Cerebellum (tissue), 4 donors: ENCODE measurements at places on chromosomes 2 and 18.

DNA sequence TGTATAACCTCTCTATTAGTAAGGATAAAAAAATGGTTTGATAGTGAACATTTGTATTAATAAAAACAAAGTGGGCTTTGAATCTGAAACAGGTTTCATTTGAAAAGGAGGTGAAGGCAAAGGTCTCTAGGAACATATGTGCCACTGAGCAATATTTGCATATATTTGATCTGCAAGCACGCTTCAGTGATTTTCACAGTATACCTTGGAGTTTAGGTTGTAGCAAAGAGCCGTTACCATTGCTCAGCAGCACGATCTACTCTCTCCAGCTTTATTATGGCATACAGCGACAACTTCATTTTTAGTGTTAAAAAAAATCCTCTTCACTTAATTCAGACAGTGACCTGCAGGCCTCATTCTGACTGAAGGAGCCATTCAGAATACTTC is 75.8 kb upstream of the ZEB2 start:
- no peak for DNase-seq

- no peak for DNase-seq
These were observed 21.3 kb upstream of the COL3A1 start for GRCh38 chr2:188952901-188953300.

DNA sequence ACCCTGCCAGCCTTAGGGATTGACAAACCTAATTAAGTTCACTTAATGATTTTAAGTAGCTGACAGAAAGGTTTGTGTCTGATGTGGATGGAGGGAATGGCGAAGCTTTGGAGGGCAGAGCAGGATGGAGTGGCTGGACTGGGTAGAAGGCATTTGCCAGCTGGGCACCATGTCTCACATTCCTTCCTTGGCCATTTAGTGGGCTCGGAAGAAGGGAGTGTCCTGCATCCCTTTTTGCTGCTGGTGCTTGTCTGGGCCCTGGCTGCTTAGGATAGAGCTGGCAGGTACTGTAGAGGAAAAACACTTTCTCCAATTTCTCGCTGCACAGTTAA is 166.7 kb downstream of the CLIP4 start:
- peak; percentile 6 for DNase-seq

DNA sequence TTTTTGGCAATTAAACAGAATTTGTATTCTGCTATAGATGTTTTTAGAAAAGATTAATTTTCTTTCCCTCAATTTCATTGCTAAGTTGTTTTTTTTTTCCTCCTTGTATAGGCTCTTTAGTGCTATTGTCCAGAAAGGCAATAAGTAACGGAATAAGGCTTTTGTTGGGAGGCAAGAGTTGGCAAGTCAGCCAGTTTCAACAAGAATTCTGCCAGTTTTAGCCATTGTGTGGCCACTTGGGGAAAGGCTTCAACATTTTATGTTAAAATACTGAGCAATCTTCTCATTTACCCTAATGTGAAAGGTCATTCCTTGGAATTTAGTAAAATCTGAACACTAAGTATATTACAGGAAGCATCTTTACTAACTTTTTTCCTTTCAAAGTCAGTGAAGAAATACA is 9.6 kb downstream of the CALCRL start:
- no peak for DNase-seq

DNA sequence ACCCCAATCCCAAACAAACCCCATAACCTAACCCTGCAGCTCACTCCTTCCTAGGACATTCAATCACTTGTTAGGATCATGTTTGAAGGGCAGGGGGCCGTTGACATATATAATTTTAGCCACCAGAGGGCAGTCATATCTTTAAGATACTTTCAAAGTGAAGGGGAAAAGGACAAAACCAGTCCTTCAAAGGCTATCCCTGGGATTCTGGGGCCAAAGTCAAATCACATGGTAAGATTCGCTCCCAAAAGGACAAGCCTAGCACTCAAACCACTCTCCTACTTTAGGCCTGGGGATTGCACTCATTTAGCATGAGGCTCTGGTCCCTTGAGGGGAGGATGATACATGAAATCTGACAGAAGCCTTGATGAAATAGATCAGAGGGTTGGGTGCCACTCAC is 44.6 kb downstream of the HAUS1 start:
- peak; percentile 53 for DNase-seq

GRCh38 chr2:72917877-72918553 is 696 bp downstream of the EMX1 start:
- no peak for DNase-seq

DNA sequence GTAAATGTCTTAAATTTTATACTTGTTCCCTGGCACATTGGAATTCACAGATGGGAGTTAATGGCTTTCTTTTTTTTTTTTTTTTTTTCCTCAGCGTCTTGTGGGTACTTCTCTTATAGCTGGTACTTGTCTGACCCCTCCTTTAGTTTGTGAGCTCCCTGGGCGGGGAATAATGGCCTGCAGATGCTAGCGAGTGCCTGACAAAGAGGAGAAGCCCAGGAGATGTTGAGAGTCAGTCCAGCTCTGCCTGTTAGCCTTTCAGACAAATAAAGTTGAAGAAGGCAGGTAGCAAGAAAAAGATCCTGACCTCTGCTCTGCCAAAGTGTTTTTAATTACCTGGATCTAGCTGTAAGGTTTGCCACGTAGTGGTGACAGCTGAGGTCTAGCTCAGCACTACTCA is 6.6 kb downstream of the BCL2L11 start:
- no peak for DNase-seq

DNA sequence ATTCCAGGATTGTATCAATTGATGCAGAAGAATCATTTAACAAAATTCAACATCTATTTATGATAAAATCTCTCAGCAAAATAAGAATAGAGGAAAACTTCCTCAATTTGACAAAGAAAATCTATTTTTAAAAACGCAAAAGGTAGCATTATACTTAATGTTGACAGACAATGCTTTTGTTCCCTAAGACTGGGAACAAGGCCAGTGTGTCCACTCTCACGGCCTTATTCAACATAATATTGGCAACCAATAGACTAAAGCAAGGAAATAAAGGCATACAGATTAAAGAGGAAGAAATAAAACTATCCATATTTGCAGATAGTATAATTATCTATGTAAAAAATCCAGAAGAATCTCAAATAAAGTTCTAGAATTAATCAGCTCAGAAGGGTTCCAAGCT is 472.4 kb upstream of the ID2 start:
- no peak for DNase-seq

DNA sequence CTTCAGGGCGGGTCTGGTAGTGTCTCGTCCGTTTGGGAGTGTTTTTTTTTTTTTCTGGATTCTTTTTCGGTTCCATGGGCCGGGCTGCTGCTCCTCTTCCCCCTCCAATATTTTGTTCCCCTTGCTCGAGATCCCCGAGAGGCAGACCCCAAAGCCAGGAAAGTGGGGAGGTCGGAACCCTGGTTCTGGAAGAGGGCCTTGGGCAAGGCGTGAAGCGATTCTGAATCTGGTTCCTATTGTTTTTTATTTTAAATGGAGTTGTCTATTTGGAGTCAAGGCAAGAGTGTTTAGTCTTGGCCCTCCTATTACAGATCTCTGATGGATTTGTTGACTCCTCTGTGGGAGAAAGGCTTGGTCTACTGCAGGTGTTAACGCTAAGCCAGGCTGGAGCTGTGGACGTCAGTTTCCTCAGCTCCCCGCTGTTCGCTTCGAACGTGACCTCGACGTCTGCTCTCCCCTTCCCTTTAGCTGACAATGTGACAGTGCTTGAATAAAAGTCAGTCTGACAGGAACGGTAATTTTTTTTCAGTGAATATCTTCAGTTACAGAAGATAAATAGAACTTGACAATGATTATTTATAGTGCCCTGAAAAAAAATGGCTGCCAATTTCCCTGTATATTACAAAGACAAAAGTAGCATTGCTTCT is 683 bp upstream of the DNAJC27 start:
- DNase-seq = peak; percentile 57

GRCh38 chr2:44310287-44310686 is 35.0 kb downstream of the SLC3A1 start:
- DNase-seq = no peak

DNA sequence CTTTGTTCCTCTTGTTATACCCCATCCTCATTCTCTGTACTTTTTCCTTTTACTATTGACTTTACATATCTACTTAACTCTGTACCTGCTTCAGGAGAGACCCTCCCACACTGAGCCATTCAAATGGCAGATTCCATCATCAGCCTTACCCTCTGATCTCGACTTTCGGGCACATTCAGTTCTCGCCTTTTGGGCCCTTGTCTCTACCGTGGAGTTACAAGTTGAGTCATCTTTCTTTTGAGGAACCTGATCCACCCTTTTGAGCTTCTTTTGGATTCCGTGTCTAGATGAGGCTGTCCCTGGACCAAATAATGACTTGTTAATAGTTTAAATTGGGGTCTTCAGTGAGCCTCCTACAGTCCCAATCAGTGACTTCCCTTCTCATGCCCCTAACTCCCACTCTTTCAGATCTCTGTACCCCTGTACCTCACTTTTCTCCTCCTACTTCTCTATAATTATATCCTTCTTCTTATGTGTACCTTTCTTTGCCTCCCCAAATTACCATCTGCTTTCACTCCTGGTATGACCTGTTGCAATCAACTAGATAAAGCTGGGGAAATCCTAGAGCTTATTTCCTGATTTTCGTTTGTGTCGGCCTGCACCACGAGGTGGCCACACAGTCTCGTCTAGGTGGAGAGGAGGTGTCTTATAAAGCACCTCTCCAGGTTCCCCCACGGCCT is 17.2 kb downstream of the SP110 start:
- no peak for DNase-seq

DNA sequence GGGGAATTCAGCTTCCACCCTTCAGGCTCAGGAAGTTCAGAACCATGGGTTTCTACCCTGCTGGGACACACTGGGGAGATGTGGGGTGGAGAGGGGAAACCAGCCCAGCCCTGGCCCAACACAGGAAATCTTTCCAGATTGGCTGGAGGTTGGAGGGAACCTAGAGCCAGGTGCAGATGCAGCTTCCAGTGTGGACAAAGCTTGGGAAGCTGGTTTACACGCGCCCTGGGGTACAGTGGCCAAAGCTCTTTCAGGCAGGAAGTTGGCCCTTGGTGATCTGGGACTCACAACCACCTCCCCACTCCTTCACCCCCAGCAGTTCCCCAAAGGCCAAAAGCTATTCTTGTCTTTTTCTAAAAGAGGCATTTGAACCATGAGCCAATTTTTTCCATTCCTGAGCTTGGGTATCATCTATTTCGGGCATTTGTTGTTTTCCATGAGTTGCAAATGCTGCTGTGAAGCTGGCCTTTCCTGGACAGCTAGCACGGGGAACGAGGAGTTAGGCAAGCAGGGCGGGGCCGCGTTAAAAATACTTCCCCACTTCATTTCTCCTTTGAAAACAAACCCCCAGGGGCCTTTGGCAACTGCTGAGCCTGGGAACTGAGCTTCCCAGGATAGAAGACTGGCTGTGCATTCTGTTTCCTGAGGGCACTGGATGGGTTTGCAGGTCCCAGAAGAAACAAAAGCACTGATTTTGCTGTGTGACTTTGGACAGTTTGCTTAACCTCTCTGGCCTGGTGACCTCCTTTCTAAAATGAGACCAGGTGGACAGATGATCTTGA is 3.1 kb upstream of the ARID5A start:
- no peak for DNase-seq

GRCh38 chr2:218583983-218584850 is 15.6 kb downstream of the CNOT9 start:
- DNase-seq = no peak

- no peak for DNase-seq
These were observed 31.0 kb downstream of the TGIF1 start for GRCh38 chr18:3480827-3481573.

DNA sequence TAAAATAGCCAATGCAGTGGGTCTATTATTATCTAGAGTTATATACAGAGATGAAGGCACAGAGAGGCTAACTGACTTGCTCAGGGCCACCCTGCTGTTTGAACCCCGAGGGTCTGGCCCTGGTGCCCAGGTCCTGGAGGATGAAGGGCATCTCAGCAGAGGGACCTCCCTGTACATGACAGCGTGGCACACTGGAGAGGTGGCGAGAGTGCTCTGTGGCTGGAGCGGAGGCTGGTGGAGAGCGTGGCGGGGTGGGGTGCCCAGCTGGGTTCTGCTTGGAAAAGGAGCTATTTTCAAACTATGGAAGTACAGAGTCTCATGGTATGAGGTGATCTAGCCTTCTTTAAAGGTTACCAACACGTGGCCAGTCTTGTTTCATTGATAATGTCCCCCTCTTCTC is 35.8 kb downstream of the GREB1 start:
- DNase-seq = no peak

DNA sequence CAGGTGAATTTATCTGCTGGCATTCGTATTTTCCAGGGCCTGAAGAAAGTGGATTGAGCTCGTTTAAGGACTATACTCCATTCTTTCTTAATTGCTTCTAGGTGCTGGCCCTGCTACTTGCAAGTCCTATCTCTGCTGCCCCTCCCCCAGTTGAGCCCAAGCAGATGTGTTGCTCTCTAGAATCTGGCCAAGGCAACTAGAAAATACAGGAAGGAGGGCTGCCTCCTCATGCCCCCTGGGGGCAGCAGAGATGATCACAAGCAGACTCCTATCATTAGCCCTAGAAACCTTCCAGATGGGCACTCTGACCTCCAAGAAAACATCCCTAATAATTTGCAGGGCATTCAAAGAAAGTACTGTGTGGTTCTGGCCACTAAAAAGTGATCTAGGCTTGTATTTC is 72.5 kb upstream of the CYP26B1 start:
- DNase-seq = no peak

DNA sequence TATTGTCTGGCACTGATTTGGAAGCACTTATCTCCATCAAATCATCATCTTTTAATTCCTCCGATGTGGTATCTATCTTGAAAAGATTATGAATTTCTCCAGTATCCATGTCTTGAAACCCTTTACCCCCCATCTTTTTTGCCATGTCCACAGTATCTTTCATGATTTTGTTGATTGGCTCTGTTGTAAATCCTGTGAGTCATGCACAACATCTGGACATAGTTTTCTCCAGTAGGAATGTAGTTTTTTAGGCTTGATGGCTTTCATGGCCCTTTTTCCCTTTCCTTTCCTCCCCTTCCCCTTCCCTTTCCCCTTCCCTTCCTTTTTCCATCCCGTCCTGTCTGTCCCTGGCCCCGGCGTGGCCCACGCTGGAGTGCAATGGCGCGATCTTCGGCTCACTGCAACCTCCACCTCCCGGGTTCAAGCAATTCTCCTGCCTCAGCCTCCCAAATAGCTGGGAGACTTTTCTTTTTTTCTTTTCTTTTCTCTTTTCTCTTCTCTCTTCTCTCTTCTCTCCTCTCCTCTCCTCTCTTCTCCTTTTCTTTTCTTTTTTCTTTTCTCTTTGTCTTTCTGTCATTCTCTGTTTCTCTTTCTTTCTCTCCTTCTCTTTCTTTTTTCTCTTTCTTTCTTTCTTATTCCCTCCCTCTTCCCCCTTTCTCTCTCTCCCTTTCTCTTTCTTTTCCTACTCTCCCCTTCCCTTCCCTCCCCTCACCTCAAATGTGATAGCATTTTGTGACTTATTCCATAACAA is 18.4 kb upstream of the ZNF638 start:
- DNase-seq = no peak

DNA sequence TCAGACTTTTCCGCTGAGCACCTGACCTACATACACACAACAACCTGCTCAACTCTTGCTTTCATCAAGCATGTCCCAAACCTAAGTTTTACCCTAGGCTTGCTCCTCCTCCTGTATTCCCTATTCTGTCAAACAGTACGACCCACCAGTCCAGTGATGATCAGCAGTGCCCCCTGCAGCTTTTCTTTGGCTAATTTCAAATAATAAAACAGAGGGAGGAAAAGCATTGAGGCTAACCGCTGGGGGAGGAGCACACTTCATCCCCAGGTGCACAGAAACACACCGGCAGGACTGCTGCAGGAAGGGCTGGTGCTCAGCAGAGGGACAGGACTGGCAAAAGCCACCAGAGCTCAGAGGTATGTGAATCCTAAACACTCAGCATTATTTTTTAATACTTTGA is 21.2 kb downstream of the E2F6 start:
- no peak for DNase-seq
